ENCODE measurements at places on chromosomes 2 and 18. TPM values are rescaled to one million over a fixed set of nuclear protein-coding genes. Genes with fewer than 3 reads are reported as not detected.

GRCh38 chr2:163808406-163808805 lies 72.6 kb upstream of the FIGN start:
- H3K36me3 ChIP-seq, result no peaks in the 10 kb centered on the region
- H3K4me3 ChIP-seq, result no peak overlapping the region
- DNase-seq, result no peak

- H3K36me3 ChIP-seq, result no peaks in the 10 kb centered on the region
- no peaks in the 10 kb centered on the region for H3K4me1 ChIP-seq
- DNase-seq, result no peak
- no peak overlapping the region for H3K4me3 ChIP-seq
- H3K27ac ChIP-seq, result no peak overlapping the region
These were observed 665.4 kb downstream of the BCL11A start for GRCh38 chr2:59888015-59888414.

DNA sequence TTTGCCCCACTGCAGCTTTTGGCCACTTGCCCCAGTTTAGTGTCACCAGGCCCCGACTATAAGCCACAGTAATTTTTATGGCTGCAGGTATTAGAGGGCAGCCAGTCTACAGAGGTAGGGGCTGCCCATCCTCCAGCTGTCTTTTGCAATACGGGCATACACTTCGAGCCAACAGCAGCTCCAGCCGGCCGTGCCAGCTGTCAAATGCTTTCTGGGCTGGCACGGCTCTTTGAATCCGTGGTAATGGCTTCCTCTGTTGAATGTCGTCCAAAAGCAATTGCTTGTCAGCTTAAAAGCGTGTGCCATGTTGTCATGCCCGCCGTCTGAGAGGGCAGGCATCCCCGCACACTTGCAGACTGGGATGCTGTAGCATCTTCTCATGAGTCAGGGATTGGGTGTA lies 41.3 kb downstream of the BCL2L11 start:
- H3K27me3 ChIP-seq, result no peaks in the 10 kb centered on the region
- H3K4me3 ChIP-seq, result no peak overlapping the region
- no peak overlapping the region for H3K27ac ChIP-seq
- no peak for DNase-seq
- H3K36me3 ChIP-seq, result no peaks in the 10 kb centered on the region

The MYCN gene
- not detected for total RNA-seq

GRCh38 chr2:241199286-241199685 lies 10.8 kb downstream of the ANO7 start:
- H3K27me3 ChIP-seq, result no peaks in the 10 kb centered on the region
- DNase-seq, result no peak
- H3K4me1 ChIP-seq, result no peaks in the 10 kb centered on the region
- H3K36me3 ChIP-seq, result no peaks in the 10 kb centered on the region

DNA sequence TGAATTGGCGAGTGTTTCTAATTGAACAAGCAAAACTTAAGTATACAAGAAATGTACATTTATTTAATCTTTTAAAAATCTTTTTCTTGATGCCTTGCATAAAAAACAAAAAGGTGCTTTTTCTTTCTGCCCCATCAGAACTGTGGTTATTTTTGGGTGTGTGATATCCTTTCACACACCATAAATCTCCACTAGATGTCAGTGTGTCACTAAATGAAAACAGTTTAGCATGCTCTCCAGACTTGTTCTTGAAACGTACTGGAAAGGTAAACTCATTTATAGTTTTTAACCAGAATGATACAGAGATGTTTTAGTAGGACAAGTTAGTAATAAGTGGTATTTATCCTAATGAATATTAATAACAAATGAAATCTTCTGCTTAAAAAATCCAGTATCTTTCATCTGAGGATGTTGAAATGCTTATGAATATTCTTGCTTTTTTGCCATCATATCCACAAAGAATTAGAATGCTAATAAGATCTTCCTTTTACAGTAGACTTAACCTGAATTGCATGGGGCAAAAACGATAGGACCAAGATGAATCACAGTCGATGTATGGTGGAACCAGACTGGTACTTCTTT lies 96.8 kb downstream of the UBE2E3 start:
- no peaks in the 10 kb centered on the region for H3K27me3 ChIP-seq
- peaks cover 5% of the 10 kb centered on the region for H3K4me1 ChIP-seq
- no peak overlapping the region for H3K27ac ChIP-seq
- no peak overlapping the region for H3K4me3 ChIP-seq
- H3K36me3 ChIP-seq, result no peaks in the 10 kb centered on the region

GRCh38 chr2:64653109-64654062 lies at the start of gene SERTAD2:
SERTAD2 (minus strand) TSS chr2:64653913; CDS start chr2:64636871, 17,042 bp downstream.
- peak within 1 kb of the TSS; percentile 77 for H3K4me3 ChIP-seq
- H3K4me1 ChIP-seq, result peaks cover 16% of the 10 kb centered on the region
- no peaks in the 10 kb centered on the region for H3K36me3 ChIP-seq
- DNase-seq, result peak; percentile 86
- H3K27me3 ChIP-seq, result no peaks in the 10 kb centered on the region
- peak within 1 kb of the TSS; percentile 90 for H3K27ac ChIP-seq

- no peak overlapping the region for H3K27ac ChIP-seq
- DNase-seq, result no peak
- H3K27me3 ChIP-seq, result no peaks in the 10 kb centered on the region
- H3K36me3 ChIP-seq, result no peaks in the 10 kb centered on the region
- H3K4me3 ChIP-seq, result no peak overlapping the region
- H3K4me1 ChIP-seq, result no peaks in the 10 kb centered on the region
These were observed 78.4 kb upstream of the ARL5A start for GRCh38 chr2:151906633-151906998.

DNA sequence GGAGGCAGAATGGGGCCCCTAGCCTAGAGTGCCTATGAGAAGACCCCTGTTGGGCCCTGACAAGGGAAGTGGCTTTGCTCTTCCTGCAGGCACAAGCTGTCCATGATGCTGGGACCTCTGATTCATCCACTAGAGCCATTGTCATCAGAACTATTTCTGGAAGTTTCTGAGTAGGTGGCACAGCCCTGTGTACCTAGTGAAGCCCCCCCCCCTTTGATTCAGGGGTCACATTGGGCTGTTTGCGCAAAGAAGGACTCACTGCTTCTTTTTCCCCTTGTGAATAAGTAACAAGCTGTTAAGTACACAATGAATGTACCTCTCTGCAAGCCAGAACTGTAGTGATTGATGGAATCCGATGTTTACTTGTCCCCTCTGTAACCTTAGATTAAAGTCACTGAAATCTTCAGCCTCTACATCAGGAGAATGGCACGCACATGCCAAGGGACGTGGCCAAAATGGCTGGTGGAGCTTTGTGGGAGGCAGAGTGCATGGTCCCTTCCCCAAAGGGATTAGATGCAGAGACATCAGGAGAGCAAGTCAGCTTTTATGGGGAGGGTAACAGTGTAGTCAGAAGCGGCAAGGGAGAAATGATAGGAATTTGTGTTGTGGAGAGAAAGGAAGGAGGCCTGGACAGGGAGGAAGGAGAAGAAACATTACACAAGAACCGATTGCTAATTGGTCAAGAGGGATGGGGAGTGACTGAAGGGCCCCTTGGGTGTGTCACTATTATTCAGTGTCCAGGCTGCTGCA lies 267.6 kb upstream of the RAB12 start:
- H3K36me3 ChIP-seq, result no peaks in the 10 kb centered on the region
- peak; percentile 80 for DNase-seq
- H3K4me3 ChIP-seq, result no peak overlapping the region

DNA sequence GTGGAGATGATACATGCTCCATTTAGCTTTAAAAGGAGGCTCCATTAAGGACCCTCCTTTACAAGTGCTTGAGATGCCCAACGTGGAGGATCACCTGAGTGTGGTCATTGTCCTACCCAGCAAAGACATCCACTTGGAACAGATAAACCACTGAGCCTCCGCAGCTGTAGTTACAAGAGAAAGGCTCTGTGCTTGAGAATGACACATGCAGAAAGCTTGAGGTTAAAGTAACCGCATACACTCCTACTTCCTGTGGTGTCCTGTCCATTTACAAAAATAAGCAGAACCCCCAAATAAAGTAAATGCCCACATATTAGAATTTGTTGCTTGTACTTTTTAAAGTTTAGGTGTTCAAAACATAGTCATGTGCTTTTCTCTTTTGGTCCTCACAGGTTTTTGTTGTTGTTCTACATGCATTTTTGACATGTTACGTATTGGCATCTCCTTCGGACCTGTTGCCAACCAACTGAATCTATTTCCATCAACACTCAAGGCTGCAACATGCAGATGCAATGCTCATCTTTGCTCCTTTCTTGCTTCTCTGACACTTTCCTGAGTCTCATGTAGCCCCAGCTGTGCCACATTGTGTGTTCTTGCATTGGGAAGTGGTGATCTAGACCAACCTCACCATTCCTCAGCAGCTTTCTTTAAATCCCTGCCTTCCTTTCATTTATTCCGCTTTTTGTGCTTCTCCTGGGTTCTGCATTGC lies 56.0 kb downstream of the SERPINB7 start:
- no peaks in the 10 kb centered on the region for H3K36me3 ChIP-seq
- no peak overlapping the region for H3K27ac ChIP-seq
- H3K4me3 ChIP-seq, result no peak overlapping the region
- H3K4me1 ChIP-seq, result peaks cover 6% of the 10 kb centered on the region

GRCh38 chr2:134074619-134075018 lies 179.3 kb upstream of the MGAT5 start:
- no peak overlapping the region for H3K4me3 ChIP-seq
- no peak overlapping the region for H3K27ac ChIP-seq
- DNase-seq, result peak; percentile 12
- H3K27me3 ChIP-seq, result peaks cover 4% of the 10 kb centered on the region

- H3K27me3 ChIP-seq, result no peaks in the 10 kb centered on the region
- DNase-seq, result peak; percentile 67
- no peaks in the 10 kb centered on the region for H3K4me1 ChIP-seq
- no peak overlapping the region for H3K4me3 ChIP-seq
These were observed 13.8 kb upstream of the FZD7 start for GRCh38 chr2:202019689-202020450.

The PROKR1 gene
- total RNA-seq, result not detected

The LRRC30 gene
- total RNA-seq, result not detected

Measured in fibroblast of lung (primary cell).